ENCODE measurements at places on chromosomes 5 and 9.
A peak's percentile ranks its signal among the peaks of the same experiment; 100 is the strongest.

- no peak for DNase-seq
These were observed 73.5 kb downstream of the CHSY3 start for GRCh38 chr5:129977810-129978209.

DNA sequence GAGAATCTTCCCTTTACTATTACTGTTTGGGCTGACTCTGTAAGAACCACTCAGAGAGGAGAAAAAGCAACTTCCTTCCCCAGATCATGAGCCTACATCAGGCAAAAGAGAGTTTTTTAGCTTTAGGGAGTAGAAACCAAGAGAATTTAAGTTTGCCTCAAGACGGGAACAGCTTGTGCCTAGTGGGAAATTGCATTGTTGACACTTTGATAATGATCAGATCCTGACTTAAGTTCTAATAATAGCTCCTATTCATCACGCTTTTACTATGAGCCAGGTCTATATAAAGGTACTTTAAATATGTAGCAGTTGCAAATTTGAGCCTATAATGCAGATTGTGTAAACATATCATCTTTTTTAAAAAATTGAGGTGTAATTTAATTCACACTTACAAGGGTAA is 298.2 kb downstream of the MAN2A1 start:
- DNase-seq, result no peak

DNA sequence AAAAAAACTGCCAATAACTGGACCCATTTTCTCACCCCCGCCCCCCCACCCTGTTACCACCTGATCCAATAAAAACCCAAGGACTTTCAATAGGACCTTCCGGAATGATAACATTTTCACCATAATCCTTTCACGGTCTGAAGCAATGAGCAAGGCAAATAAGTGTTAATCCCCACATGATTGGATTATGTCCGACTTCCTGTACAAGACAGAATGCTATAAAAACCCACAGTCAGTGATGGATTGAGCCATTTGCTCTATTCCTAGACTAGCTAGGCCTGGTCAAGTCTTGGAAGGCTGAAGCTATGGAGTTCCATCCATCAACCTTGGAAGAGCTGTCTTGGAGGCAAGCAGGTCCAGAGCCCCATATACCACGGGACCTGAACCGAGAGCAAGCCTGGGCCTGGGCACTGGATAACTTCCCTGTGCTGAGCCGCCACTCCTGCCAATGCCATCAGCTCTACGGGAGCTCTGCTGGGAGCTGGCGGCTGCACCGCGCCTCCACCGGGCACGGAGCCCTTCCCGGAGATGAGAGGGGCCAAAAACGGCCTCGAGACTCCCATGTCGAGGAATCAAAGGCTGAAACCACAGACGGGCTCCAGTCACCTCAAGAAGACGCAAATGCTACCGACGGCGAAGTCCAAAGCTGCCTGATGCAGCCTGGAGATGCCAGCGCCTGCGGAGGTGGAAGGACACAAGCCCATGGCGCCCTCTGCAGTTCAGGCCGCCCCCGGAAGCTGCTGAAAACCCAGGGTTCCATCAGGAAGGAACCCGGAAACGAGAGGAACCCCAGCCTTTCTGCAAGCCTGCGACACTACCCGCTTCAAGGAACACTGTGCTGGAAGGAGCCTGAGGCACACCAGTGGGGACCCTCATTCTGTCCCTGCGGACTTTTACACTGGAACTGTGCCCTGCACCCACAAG is 69.2 kb downstream of the ANXA2R start:
- no peak for DNase-seq

- no peak for DNase-seq
These were observed 169.1 kb upstream of the MAST4 start for GRCh38 chr5:66427139-66427442.

- DNase-seq, result no peak
These were observed 4.7 kb upstream of the BICD2 start for GRCh38 chr9:92769286-92769685.

- no peak for DNase-seq
These were observed 21.1 kb upstream of the FER start for GRCh38 chr5:108726446-108727235.

DNA sequence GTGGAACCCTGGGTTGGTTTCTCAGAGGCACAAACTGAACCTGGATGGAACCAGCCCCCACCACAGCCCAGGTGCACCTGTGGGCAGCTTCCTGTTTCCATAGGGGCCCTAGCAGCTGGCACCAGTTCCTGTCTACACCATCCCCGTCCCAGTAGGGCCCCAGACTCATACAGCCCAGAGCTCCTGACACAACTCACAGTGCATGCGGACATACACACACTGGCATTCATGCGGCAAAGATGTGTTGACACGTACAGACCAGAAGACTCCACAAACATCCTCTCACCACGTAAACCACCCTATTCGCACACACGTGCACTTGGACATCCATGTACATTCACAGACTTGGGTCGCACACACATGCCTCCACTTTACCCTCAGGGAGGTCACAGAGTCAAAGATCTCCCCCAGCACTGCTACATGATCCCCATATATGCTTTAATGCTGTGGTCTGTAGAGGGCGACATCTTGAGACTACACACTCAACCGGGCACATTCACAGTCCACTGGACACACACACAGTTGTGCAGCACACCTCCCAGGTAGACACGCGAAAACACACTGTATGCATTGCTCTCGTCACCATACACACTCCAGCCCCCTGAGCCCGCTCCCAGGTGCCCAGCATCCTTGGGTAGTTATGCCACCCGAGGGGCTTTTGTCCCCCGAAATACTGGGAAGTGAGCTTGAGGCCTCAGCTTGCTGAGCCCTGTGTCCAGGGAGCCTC is 22.4 kb downstream of the CXXC5 start:
- DNase-seq, result no peak

DNA sequence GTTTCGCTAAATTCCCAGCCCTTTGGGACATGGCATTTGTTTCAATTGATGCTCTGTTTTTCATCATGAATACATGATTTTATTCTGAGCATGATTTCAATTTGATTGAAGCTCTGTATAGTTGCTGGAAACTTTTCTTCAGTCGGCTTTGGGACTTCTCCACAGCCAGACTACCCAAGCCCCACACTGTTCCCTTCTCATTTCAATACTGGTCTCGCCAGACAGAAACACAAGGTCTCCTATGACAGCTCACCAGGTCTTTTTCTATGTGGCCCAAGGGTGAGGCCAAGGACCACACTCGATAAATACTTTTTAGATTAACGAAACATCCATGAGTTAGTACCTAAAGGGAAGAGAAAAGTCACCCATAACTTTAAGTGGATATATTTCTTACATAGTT is 132.2 kb downstream of the ARL15 start:
- no peak for DNase-seq

DNA sequence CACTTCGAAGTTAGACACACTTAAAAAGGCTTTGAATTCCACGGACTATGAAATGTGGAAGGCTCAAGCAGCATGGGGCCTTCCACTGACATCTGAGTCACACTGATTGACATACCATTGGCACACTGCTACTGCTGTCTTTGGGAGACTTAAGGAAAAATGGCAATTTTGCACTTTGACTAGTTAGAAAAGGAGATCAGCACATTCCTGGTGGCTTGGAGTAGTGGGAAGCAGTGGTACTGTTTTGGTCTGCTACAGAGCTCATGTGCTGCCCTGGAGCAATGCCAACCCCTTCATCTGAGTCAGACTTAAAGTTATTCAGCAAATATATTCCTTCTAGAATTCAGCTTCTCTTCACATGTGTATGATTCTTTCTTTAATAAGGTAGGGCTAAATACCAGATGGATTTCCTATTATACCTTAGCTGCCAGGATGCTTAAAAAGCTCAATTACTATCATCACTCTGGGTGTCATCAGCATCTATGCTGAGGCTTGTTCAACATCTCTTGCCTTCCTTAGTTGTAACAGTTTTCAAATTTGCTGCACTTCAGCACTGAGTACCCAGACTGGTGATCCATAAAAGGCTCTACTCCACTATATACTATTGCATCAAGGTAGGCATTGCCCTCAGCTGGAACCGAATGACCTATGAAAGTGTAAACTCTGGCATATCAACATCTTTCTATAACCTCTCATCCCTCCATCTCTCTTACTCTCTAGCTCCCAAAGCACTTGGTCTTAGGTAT is 42.3 kb upstream of the MOCS2 start:
- peak; percentile 48 for DNase-seq

DNA sequence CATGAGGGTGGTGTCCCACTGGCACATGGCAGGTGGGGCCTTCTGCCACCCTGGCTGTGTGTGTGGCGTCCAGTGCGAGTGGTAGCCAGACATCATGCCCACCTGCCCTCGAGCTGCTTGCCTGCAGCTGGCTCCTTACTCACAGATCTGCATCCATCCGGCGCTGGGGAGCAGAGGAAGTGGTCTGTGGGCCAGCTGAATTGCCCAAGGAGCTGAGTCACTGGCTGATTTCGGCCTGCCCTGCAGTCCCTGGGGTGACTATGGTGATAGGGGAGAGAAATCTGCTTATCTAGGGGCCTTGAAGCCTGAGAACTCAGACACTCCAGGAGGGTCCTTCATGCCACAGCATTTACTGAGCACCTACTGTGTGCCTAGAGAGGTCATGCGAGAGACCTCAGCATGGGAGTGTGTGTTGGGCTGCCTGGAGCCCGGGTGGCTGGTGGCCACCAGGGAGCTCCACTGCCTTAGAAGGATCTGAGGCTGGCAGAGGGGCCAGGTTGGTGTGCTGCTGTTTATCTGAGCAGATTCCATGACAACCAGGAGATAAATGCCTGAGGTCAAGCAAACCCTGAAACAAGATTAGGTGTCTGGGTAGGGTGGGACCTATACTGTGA is 57.1 kb downstream of the SLC22A5 start:
- DNase-seq, result peak; percentile 85

DNA sequence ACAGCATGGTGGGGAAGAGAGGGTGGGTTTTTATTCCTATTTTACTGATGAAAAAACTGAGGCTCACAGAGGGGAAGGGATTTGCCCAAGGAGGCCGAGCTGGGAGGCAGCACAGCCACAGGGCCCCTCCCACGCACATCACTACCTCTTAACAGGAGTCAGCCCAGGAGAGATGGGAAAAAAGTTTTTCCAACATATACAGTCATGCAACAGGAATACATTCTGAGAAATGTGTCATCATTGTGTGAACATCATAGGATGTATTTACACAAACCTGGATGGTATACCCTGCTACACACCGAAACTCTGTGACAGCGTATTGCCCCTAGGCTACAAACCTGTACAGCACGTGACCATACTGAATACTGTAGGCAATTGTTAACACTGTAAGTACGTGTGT is 11.6 kb downstream of the TRAF1 start:
- no peak for DNase-seq

GRCh38 chr5:36720688-36721087 is 114.3 kb downstream of the SLC1A3 start:
- DNase-seq, result no peak

DNA sequence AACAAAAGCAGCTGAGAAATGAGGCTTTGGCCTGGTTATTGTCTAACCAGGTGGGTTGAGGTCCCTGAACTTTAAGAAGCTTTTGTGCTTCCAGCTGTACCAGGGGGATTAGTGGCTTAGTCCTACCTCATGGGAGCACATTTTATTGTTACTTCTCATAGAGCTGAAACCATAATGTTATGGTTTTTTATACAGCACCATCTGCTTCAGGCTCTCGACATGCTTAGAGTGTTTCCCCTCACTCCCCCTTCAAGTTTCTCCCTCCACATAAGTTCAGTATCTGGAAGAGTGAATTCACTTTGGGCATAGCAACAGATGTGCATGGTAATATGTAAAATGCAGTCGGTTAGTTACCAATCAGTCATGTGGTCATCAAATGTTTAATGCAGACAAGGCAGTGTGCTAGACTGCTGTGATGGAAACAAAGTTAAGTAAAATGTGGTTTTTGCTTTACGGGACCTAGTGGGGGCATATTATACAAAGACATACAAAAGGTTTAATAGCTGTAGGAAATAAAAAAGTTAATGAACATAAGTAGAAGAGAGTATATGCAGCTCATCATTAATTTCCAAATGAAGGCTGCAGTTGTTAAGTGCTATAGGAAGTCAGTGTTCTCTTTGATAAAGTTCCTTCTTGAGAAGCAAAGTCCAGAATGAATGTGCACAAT is 95.9 kb upstream of the SPRY4 start:
- no peak for DNase-seq

- DNase-seq, result no peak
These were observed 182.9 kb downstream of the CCDC192 start for GRCh38 chr5:127886081-127886480.

- DNase-seq, result no peak
These were observed 474.2 kb downstream of the GADD45G start for GRCh38 chr9:90078988-90079421.

DNA sequence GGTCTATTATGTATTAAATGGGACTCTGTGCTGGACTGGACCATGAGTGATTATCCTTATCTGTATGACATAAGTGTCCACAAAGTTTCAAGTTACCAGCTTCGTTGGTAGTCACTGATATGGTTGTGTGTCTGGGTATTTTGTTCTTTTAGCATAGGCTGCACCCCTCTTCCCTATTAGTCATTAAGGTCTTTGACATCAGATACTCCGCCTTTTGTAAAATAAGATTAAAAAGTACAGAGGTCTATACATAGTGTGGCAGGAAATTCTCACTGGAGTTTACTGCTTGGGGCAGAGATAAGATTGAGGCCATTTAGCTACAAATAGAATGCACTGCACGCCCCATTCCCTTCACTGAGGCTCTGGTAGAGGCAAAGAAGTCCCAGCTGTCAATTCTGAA is 99.4 kb downstream of the TMEM215 start:
- DNase-seq, result no peak

GRCh38 chr5:76690704-76691466 is 25.0 kb upstream of the F2R start:
- DNase-seq, result no peak

- DNase-seq, result peak; percentile 89
These were observed 642.1 kb downstream of the KCTD16 start for GRCh38 chr5:144812763-144813162.

DNA sequence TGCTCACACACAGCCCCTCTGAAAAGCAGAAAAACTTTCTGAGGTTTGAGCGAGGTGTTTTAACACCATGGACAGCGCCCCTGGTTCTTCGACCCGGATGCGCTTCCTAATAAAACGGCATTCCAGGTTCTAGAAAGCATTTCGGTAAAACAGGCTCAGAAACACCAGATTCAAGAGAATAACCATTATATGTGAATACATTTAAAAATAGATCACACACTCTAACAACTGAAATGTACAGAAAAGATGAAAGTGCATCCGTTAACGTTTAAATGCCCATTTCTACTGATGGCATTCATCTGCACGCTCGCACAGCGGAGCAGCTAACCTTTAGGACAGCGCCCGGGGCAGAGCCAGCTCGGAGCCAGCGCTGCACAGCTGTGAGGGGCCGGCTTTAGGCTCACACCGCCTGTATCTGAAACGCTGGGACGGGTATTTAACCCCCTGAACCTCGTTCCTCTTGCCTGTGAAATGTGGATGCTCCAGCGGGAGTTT is 26.3 kb upstream of the TENT4A start:
- no peak for DNase-seq

GRCh38 chr9:134775081-134775951 is 105.3 kb upstream of the FCN2 start:
- DNase-seq, result no peak

DNA sequence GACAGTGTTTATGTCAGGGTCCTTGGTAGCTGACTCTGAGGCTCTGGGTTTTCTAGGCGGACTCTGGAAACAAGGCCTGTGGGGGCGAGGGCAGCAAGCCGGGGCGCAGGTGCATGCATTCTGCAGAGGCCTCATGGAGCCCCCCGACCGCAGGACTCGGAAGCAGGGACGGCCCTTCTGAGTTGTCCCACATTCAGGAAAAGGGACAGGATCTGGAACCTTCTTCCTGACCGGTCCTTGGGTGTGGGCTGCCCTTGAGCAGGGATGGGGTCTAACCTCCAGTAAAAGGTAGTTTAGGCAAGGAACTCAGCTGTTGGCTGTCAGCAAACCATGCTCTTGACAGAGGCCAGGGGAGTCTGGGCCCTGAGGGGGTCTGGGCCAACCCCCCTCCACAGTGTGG is 7.4 kb upstream of the COL5A1 start:
- no peak for DNase-seq
